ENCODE measurements at places on chromosomes 7 and 10.
A peak's percentile ranks its signal among the peaks of the same experiment; 100 is the strongest.

GRCh38 chr10:35089611-35090161 is 455 bp downstream of the CUL2 start:
- DNase-seq = peak; percentile 21

- no peak for DNase-seq
Measured at GRCh38 chr10:102024799-102025198, 31.2 kb downstream of the ARMH3 start.

DNA sequence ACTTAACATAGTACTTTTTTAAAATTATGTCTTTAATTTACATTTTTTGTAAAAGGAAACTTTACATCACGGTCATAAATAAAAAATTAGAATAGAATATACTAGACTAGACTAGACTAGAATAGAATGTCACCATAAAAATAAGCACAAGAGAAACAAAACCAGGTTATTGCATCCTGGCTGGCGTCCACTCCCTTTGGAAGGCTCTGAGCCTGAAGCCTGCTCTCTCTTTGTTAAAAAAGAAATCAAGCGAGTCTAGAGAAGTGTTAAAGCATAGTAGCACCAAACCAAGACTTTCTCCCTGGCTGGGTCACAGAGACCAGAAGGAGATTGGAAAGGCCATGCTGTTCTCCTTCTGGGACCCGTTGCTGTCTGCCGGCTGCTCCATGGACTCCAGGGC is 104.6 kb downstream of the C10orf105 start:
- DNase-seq = no peak

DNA sequence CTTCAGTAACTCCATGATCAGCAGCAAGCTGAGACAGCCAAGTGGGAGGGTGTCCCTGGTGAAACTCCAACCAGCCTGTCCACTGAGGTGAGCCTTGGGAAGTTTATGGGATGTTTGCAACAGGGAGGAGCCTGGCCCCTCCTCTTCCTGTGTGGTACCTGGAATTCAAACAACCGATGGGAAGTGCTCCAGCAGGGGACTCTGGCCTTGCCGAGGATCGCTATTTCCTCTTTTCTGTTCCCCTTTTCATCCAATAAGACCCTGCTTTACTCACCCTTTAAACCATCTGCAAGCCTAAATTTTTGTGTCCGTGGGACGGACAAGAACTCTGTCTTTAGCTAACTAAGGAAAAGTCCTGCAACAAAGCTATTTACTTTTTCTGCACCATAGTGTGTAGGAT is 491.1 kb upstream of the ZMIZ1 start:
- DNase-seq = no peak

DNA sequence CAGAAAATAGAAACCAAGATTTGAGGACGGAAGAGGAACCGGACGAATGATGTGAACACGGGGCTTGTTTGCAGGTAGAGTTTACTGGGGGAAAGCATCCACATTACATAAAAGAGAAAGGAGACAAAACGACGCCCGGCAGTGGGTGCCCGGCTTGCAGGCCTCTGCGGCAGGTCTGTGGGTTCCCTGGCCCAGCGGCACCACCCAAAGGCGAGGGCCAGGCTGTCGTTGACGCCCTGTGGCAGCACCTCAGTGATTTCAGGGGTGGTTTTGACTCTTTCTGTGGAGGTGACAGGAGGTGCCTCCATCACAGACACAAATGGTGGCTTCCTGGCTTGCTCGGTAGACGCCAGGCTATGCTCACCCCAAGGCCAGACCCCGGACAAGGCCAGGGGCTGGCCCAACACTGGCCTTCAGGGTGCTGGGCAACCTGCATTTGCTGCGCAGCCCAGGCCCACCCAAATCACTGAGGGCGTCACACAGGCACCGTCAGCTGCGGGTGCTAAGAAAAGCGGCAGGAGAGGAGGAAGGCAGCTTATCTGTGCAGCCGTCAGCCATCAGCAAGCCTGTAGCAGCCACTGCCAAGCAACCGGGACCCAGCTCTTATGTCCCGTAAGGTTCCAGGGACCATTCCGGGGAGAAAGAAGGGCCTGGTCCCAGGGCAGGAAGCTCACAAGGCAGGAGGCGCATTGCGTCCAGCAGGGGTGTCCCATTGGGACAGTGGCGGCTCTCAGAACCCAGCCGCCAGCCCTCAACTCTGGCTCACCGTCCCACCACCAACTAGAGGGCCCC is 230.3 kb downstream of the PTPRN2 start:
- no peak for DNase-seq
